ENCODE measurements at places on chromosomes 13 and 19.

GRCh38 chr19:45321848-45322247, 827 bp downstream of the CKM start:
- no peak for DNase-seq

DNA sequence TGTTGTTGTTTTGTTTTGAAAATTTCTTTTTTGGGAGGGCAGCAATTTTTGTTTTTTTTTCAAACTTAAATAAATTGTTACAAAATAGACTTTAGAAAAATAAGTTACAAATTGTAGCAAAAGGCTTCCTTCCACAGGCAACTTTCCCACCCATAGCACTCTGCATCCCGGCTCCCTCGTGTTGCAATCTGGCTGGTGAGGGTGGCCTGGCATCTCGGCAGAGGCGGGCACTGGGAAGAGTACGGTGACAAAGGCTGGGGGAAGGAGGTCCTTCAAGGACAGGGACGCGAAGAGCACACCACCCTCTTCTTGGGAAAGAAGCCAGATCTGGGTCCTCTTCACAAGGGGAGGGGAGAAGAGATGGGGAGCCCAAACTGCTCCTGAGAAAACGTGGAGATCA, 379.7 kb downstream of the OLFM4 start:
- no peak for DNase-seq

DNA sequence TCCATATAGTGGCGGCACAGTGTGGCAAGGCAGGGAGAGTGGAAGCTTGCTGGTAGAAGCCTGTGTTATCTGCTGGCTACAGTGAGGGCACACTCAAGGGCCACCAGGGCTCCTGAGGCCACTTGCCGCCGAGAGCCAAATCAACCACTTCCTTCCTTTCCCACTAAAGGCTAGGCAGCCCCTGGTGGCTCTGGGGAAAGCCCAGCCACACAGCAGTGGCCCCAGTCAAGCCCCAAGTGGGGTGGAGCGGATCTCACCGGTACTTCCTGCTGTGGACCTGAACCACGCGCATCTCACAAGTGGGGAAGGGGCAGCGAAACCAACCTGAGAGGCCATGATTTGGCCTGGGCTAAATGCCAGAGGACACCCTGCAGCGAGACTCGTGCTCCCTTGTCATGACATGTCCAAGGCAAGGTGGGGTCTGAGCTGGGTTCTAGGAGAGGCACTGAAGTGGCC, 21.9 kb upstream of the SLC35E1 start:
- DNase-seq = peak; percentile 53

- DNase-seq = no peak
Observed at GRCh38 chr13:32413284-32413683, 14.6 kb downstream of the N4BP2L1 start.

GRCh38 chr13:36920616-36921185, 663 bp upstream of the SMAD9 start:
- DNase-seq = no peak

GRCh38 chr19:5956728-5957127, 21.2 kb downstream of the RANBP3 start:
- DNase-seq = no peak

DNA sequence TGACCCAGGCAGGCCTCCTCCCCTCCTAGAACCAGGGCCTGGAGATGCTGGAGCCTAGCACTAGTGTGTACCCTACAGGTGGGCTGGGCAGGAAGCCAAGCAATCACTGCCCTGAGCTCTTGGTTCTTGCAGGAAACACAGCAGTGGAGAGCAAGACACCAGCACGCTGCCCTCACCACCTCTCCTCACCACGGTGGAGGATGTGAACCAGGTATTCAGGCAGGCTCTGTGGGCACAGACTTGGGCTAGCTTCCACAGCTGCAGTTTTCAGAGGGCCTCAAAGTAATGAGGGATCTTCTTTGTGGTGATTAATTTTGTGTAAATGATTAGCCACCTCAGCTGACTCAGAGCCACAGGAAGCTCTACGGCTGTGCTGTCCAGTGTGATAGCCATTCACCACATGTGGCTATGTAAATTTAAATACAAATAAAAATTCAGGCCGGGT, 13.6 kb upstream of the GPI start:
- no peak for DNase-seq

GRCh38 chr13:83190020-83190419, 692.3 kb downstream of the SLITRK1 start:
- DNase-seq = no peak

DNA sequence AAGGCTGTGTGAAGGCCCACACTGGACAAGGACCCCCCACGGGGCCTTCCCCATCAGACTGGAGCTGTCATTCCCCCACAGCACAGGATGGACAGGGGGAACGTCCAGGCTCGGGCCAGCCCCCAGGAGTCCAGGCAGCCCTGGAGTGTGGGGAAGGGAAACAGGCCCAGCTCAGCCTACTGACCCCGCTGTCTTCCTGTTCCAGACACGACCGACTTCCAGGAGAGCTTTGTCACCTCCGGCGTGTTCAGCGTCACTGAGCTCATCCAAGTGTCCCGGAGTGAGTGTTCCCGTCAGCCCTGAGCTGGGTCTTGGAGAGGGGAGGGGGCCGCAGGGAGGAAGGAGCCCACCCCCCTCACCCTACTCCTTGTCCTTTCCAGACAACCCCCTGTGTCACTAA, 47.0 kb downstream of the SMIM24 start:
- no peak for DNase-seq

DNA sequence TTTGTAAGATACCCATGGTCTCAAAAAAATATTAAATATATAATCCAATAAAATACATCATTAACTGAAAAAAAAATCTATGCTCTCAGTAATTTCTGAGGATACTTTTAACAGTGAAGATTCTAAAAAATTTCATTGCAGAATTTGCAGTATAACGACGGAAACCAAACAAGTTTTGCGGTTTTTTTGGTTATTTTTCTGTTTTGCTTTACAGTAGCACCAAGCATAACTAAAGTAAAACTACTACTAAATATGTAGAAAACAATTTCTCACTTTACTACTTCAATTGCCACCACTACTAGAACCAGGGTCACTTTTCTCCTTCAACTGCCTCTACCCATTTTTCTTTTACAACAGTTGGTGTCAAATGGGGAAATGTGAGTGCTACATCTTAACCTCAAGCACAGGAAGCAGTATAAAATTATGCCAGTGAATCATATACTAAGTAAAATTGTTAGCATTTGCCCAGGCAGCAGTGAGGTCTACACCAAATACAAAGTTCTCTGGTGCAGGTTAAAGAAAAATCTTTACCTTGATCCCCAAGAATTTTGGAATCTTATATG, 24.1 kb downstream of the MICU2 start:
- DNase-seq = peak; percentile 13

DNA sequence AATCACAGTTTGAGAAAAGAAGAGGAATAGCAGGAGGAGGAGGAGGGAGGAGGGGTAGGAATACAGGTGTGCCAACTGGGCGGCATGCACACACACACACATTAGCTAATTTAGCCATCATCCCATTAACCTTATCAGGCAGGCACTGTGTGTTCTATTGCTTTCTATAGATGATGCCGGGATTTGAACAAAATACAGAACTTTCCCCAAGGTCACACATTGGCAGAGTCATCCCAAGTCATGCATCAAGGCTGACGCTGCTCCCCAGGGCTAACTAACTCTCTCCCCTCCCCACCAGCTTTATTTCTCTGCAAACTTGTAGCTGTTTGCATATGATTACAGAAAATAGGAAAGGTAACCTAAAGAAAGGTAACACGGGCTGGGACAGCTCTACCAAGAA, 83.0 kb downstream of the NUFIP1 start:
- no peak for DNase-seq

Data from CD4-positive, alpha-beta memory T cell (primary cell).